ENCODE measurements at places on chromosomes 4 and X.

DNA sequence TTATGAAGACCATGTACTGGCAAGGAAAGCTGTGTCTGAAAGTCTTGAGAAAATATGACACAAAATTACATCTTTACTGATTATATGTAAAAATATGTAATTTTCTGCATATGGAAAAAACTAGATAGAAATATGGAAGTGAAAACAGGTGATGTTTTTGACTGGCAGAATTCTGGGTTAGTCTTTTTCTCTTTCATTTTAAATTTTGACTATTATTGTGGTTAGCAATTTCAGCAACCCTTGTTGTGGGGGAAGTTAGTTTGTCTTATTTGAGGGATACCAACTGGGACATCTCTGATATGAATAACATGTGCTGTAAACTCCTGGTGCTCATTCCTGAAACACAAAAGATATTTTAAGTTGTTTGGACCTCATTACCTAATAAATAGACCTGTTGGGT lies 49.9 kb upstream of the CPEB2 start:
- no peak for DNase-seq

GRCh38 chrX:40174854-40175510 lies 77.2 kb upstream of the BCOR start:
- peak; percentile 86 for DNase-seq

DNA sequence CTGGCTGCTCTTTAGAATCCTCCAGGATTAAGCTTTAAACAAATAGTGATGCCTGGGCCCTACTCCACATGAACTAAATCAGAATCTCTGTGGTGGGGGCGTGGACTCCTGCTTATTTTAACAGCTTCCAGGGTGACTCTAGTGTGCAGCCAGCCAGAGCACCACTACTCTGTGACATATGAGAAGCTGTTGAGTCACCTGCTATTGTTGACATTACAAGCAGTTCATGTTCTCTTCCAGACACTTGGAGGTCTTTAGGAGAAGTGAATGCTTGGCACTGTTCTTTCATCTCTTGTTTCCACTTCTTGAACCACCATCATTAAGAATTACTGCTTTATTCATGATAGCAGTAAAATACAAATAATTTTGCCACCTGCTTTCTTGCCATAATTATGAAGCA lies 426 bp upstream of the C4orf51 start:
- no peak for DNase-seq

- DNase-seq: no peak
These were observed 154.2 kb upstream of the MAGEC2 start for GRCh38 chrX:142359331-142359730.

GRCh38 chr4:46270986-46271596 lies 118.8 kb downstream of the GABRA2 start:
- no peak for DNase-seq

GRCh38 chr4:592825-593520 lies 16.9 kb upstream of the TMEM271 start:
- no peak for DNase-seq

DNA sequence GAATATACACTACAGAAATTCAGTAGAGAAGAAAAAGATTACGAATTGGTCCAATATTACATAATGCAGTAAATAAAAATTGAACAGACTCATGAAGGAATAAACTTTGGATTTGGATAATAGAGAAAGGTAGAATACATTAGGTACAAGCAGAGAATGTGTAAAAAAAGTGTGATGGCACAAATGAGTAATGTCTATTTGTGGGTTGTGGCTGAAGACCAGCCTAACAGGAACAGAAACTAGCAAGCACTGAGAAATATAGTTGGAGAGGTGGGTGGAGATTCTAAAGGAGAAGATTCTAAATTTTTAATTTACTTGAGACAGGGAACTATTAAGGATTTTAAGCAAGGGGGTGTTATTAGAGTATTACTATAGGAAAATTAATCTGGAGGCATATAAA lies 15.2 kb upstream of the CLOCK start:
- no peak for DNase-seq

- peak; percentile 48 for DNase-seq
These were observed 1.3 kb downstream of the NEXMIF start for GRCh38 chrX:74923942-74924448.

DNA sequence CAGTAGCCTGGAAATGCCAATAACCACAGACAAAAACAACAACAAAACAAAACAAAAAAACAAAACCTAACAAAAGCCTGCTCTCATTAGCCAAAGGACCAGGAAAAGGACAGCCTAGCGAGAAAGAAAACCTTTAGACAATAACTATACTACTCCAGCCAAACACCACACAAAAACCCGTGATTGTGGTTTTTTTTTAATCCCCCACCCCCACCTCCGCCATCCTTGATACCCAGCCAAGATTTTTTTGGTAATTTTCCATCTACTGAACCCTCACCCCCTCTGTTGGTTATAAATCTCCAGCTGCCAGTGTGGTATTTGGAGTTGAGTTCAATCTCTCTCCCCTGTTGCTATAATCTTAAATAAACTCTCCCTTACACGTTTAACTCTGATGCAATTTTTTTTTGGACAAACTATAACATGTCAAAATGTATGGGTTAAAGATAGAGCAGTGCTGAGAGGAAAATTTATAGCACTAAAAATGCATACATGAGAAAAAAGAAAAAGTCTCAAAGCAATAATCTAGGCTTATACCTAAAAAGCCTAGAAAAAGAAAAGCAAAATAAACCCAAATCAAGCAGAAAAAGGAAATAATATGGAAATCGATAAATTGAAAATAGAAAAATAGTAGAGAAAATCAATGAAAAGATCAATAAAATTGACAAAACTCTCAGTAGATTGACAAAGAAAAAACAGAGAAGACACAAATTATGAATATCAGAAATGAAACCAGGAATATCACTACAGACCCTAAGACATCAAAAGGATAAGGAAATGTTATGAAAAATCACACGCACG lies 83.7 kb downstream of the NAT8L start:
- DNase-seq: no peak

- no peak for DNase-seq
These were observed 1305.2 kb downstream of the ARAP2 start for GRCh38 chr4:34939073-34939472.

GRCh38 chr4:138537731-138538490 lies 295.8 kb upstream of the SLC7A11 start:
- DNase-seq: no peak

DNA sequence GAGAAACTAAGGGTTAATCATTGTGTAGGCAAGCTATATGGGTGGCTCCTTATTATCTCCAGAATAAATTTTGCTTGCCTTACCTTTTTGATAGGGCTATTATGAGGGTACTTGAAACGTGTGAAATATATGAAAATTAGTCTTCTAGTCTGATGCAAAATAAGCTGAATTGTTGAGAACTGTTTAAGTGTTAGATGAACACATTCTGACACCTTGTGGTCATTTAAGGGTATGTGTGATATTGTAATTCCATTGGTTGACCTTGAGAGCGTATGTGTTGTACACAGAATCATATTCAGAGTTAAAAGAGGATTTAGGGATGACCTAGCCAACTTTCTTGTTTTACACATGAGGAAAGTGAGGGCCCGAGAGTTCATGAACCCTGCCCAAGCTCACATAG lies 44.6 kb upstream of the LINC00632 start:
- DNase-seq: no peak

DNA sequence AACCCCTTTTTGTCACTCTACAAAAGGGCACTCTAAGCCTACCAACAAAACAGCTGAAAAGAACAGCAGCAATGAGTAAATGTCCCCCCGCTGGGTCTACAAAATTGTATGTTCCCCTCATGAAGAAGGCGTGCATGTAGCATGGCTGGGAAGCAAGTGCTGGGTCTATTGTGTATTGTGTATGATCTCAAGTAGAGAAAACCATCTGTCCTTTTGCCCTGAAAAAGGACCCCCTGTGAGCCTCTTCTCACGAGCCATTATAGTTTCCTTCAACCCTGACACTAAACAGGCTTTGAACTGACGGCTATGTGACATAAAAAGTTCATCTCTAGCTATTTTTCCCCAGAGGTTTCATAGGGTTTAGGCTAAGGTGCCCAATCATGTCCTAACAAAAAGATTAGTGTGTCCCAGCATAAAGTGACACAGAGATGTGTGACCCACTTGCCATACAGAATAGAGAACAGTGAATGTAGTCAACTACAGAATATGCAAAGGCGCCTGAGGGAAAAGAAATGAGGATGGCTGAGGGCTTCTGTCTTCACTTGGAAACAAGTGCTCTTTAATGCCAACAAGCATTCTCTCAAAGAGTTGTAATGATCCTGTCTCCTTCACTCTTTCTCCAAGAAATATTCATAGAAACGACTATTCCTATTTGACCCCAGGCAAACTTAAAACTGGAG lies 27.3 kb downstream of the COL25A1 start:
- DNase-seq: no peak

DNA sequence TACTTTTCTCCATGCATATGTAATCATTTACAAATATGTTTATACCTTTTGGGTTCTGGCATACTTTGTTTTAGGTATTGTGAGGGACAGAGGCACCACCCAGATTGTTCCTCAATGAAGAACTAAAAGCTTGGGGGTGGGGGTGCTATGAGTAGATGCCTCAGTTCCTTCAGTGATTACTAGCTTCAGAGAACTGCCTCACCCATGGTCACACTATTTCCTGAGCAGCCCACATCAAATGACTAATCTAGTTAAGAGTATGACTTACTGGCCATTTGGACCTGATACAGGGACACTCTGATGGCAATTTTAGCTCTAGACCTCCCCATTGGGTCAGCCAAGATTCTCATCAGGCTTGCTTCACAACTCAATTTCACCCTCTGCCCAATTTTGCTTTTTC lies 22.2 kb upstream of the CXXC4 start:
- no peak for DNase-seq

DNA sequence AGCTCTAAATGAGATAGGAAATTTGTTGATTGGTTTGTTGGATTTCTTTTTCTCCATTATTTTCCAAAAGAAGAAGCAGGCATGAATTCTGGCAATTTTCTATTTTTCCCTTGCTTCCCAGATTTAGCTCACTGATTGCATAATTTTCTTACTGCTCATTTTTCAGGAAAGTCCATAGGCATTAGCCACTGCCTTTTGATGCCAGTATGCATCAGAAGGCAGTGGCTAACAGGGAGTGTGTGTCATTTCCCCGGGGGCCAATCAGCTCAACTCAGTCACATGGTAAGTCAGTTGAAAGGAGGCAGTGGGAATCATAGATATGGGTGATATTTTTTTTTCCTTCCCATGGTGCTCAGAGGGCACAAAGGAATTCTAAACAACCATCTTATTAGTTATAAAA lies 156.7 kb downstream of the TRIML1 start:
- no peak for DNase-seq

GRCh38 chr4:87101543-87102199 lies 118.7 kb downstream of the KLHL8 start:
- DNase-seq: no peak

- DNase-seq: peak; percentile 72
These were observed 114.3 kb upstream of the TEX13C start for GRCh38 chrX:125205133-125205917.

- DNase-seq: no peak
These were observed 106.8 kb downstream of the STOX2 start for GRCh38 chr4:184011826-184012380.

- DNase-seq: no peak
These were observed 58.0 kb downstream of the FAM53A start for GRCh38 chr4:1626151-1626550.

- DNase-seq: no peak
These were observed 42.5 kb downstream of the TMEM164 start for GRCh38 chrX:110045421-110045820.

- DNase-seq: no peak
These were observed 57.9 kb upstream of the ETNPPL start for GRCh38 chr4:108820492-108821350.

DNA sequence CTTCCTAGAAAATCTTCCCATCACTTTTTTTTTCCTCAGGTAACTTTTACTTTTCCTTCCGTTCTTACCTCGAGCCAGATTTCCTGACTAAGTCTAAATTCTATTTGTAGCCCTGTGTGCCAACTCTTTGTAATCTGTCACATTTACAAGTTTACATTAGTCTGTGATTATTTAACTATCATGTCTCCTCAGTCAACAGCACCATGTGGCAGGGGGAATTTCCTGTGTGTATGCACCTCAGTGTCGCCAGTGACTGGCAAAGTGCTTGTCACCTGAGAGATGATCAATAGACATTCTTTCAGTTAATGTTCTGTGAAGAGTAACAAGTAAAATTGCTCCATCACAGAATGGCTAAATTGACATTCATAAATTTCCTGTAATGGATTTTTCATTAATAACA lies 468.5 kb downstream of the PDGFC start:
- no peak for DNase-seq

DNA sequence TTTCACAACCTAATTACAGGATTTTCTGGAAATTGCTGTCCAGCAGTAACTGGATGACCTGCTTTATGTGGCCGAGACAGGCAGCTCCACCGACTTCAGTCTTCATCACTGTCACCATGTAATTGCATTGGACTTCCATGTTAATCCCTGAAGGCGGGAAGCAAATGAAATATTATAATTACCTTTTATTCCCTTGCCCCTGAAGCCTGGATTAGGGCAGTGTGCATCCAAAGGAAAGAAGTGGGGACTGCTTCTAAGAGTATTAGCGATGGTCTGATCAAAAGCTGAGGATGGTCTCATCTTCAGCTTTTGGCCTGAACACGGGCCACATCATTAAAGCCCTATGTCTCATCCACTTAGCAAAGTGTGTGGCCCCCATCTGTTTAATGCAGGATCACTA lies 311.6 kb upstream of the GALNT7 start:
- no peak for DNase-seq

DNA sequence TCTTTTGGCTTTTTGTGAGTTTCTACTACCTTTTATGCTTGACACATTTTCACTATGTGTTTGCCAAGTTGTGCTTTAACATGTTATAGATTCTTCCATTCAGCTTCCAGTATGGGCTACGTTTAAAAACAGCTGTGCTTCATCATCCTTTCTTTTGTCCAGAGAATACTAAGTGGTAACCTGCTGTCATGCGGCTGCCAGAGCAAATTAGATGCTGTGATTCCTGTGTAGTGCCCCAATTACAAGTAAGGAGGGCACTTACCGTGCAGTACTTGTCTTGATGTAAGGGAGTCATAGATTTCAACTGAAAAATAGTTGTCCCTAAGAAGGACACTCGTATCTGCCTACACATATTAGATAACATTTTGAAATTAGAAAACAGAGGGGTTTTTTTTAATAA lies 531.8 kb upstream of the GALNTL6 start:
- DNase-seq: no peak

- DNase-seq: no peak
These were observed 734 bp upstream of the GALNT7 start for GRCh38 chr4:173167758-173168395.

DNA sequence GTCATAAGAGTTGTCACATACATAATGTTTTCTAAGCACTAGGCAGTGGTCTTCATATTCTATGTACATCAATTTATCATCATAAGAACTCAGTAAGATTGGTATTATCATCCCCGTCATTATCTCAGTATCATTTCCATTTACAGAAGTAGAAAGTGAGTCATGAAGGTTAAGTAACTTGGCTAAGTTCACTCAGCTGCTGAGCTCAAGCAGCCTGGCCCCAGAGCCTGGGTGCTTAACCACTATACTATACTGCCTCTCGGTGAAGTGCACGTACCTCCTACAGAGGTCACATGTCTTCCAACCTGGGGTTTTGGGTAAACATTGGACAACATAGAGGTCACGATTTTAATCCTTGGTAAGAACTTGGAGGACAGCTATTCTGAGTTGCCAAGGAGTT lies 161.5 kb upstream of the GATB start:
- no peak for DNase-seq

Measured in ecto neural progenitor cell (in vitro differentiated cells).